ENCODE measurements at places on chromosomes 7 and 10.

GRCh38 chr10:62180677-62181076 lies 88.0 kb downstream of the RTKN2 start:
- DNase-seq: no peak

- no peak for DNase-seq
These were observed 751.9 kb upstream of the POT1 start for GRCh38 chr7:125681508-125681907.

- DNase-seq: no peak
These were observed 58.2 kb downstream of the GLRX3 start for GRCh38 chr10:130194194-130194990.

DNA sequence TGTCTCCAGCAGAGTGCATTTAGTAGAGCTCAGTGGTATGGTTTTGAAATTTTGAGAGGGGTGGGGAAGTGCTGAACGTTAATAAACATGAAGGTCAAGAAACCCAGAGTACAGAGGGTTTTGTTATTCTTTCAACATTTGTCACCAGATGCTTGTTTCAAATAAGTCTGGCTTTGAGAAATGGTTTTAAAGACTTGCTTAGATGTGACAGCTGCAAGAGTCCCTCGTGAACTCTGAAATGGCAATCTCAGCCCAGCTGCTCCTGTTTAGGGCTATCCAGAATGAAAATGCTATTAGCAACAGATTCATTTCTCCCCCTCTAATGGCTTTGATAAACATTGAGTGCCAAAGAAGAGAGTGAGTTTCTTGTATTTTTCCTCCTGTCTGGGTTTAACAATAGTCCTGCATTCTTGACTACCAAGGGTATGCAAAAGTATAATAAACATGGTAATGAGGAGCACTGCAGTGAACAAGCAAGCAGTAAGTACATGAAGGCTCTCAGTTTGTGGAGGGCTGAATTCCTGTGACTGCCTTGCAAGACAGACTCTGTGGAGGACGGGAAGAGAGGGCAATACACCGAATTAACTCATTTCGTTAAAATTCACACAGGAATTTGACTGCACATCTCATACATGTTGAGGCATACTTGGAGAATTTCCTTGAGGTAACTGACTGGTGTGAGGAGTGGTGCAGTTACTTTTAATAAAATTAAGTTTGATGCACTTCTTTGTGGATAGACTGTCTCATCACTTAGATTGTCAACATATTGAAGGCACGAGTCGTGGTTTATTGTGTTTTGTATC lies 490.9 kb downstream of the REEP3 start:
- no peak for DNase-seq

- DNase-seq: no peak
These were observed 1.7 kb downstream of the VDAC2 start for GRCh38 chr10:75212343-75212742.

DNA sequence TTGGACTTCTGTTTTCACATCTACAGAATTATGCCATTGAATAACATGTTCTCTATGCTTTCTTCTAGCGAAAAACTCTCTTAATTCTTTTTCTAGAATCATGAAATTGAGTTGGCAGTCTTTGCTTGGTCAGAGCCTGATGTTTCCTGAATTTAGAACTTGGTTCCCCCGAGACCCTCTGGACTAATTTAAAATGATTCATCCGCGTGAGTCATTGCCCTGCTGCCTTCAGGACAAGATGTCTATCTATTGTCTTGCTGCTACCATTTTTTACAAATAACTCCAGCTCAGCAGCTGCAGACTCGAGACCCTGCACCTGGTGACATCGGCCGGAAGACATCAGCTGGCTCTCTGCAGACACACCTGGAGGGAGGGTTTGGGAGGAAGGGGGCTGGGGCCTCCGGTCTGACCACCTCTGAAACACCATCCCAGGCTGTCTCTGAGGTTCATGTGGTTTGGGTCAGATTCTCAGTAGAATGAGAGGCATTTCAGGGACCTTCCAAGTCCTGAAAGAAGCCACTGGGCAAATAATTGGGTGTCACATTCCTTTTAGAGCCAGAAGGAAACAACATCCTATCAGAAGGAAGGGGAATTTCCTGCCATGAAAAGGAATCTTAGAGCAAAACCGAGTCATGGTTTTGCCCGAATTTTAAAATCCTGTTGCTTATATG lies 20.9 kb upstream of the KLF6 start:
- peak; percentile 83 for DNase-seq

- no peak for DNase-seq
These were observed 90.4 kb downstream of the SPAG6 start for GRCh38 chr10:22435650-22436049.

- DNase-seq: no peak
These were observed 26.7 kb downstream of the MKLN1 start for GRCh38 chr7:131354390-131354789.

GRCh38 chr7:5704534-5704922 lies 76.9 kb downstream of the RNF216 start:
- DNase-seq: no peak

DNA sequence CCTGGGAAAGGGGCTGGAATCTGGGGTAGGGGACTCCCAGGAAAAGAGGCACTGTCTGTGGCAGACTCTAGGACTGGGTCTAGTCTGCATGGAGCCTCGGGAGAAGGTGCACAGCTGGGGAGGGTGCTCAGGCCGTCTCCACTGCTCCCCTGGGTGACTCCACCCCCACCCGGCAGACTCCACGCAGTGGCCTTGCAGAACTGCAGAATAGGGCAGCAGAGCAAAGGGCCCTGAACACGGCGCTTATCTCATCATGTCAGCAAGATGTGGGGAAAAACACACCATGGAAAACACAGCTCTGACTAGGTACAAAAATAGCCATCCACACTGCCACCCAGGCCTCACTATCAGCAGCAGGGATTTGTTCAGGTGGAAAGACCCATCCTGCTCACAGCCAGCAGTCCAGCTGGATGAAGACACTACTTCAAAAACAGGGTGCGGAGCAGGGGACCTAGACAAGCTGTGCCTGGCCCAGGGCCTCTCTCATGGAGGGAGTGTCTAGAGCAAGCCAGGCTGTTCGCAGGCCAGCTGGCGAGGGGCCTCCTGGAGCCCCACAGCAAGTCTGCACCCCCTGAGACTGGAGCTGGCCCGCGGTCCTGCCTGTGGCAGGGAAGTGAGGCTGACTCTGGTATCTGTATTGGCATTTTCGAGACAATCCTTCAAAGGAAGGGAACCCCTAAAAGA lies 11.7 kb downstream of the MAT1A start:
- no peak for DNase-seq

DNA sequence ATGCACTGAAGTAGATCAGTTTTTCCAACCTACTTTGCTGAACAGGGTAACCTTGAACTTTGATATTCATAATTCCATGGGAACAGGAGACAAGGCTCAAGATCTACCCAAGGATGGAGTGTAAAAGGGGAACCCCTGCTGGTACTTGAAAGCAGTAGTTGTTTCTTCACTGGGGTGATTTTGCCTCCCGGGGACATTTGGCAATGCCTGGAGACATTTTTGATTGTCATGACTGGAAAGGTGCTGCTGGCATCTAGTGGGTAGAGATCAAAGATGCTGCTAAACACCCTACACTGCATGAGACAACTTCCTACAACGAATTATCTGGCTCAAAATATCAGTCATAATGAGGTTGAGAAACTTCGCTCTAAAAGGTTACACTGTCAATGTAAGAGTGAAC lies 214.8 kb upstream of the CTBP2 start:
- no peak for DNase-seq

DNA sequence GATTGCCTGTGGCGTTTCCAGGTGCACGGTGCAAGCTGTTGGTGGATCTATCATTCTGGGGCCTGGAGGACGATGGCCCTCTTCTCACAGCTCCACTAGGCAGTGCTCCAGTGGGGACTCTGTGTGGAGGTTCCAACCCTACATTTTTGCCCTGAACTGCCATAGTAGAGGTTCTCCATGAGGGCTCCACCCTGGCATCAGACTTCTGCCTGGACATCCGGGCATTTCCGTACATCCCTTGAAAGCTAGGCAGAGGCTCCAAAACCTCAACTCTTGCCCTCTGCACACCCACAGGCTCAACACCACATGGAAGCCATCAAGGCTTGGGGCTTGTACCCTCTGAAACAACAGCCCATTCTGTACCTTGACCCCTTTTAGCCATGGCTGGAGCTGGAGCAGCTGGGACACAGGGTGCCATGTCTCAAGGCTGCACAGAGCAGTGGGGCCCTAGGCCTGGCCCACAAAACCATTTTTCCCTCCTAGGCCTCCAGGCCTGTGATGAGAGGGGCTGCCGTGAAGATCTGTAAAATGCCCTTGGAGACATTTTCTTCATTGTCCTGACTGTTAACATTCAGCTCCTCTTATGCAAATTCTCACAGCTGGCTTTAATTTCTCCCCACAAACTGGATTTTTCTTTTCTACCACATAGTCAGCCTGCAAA lies 10.0 kb upstream of the FGL2 start:
- no peak for DNase-seq

DNA sequence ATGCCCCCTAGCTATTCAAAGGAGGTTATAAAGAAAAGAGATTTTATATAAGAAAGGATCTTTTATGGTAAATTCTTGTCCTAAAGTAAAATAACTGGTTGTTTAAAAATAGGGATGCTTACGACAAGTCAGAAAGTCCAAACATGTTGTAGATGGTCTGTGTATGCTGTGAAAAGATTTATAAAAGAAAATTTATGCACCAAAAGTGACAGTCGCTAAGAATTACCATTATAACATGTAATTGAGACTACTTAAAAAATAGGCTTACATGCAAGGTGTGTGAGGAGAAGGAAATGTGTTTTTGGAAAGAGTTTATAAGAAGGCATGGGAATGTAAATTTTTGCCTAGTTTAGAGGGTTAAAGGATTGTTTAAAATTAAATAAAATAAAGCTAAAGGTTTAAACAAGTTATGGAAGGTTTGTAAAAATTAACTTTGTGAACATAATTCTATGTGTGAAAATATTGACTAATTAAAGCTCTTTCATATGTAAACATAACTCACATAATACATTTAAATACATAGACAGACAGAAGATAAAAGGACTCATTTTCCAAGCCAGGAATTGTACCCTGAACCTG lies 118.5 kb downstream of the LYZL1 start:
- no peak for DNase-seq

GRCh38 chr10:44828508-44829142 lies 82.5 kb upstream of the TMEM72 start:
- DNase-seq: no peak

DNA sequence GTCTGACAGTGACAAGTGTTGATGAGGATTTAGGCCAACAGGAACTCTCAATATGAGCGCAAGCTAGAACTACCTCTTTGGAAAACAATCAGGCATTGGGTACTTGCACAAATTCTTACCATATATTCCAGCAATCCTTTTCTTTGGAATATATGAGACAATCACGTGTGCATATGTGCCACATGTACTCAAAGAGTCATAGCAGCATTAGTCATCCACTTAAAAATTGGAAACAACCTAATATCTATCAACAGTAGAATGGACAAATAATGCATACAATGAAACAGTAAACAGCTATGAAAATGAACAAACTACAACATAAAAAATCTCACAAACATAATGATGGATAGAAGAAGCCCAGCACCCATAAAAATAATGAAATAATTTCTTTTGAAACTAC lies 179.7 kb downstream of the GLI3 start:
- DNase-seq: no peak

GRCh38 chr7:50821457-50822008 lies 38.8 kb upstream of the GRB10 start:
- DNase-seq: peak; percentile 51

GRCh38 chr7:3218411-3219225 lies 82.4 kb upstream of the SDK1 start:
- DNase-seq: peak; percentile 50

DNA sequence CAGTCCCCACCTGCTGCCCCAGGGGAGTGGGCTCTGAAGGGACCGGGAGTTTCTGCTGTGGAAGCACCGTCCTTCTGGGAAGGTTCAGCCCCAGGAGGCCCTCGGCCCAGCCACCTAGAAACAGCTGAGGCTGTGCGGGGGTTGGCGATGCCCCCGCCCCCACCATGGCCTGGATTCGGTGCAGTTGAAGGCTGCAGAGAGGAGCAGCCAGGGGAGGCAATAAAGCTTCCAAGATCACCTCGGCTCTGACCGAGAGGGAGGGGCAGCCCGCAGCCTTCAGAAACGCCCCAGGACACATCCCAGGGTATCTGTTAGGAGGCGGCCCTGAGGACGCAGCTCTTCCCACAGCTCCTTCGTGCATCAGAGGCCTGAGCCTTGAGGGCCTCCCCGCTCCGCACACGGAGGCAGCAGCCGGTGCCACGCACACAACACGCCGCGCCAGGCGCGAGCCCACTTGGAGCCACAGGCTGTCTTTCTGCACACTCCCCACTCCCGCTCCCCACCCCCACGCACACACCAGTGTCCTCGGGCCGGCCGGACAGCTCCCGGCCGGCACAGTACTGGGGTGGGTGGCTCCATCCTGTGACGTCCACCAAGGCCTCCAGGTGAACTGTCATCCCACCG lies 1.6 kb downstream of the KNDC1 start:
- DNase-seq: no peak

- peak; percentile 51 for DNase-seq
These were observed 22.3 kb upstream of the FAM133B start for GRCh38 chr7:92612501-92612900.

DNA sequence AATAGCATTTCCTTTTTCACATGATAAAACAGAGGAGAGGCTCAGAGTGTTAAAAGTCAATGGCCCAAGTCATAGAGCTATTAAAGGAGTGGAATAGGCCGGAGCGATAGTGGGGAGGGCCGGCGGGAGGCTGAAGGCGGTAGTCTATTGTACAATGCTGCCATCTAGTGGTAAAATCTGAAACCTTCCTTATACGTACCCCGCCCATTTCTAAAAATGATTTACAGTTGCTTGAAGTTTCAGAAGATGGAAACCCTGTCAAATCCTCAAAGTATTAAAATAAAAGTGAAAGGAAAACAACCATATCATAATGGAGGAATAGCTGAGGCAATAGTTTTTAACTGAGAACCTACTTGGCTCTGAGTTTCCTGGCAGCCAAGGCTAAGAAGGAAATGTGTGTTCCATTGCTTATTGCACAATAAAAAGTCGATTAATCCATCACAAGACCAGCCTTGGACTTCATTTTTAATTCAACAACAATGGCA lies 209.1 kb downstream of the CCSER2 start:
- no peak for DNase-seq

GRCh38 chr7:22677680-22678079 lies 49.3 kb upstream of the IL6 start:
- DNase-seq: no peak

- no peak for DNase-seq
These were observed 150.5 kb downstream of the CYP26A1 start for GRCh38 chr10:93224005-93224779.

All from astrocyte (in vitro differentiated cells and primary cell).